Testis (tissue), 5 donors: ENCODE measurements at places on chromosomes 13 and 19.

- peaks cover 6% of the 10 kb centered on the region for H3K4me1 ChIP-seq
- DNase-seq = peak; percentile 83
- H3K36me3 ChIP-seq = no peaks in the 10 kb centered on the region
- no peak overlapping the region for H3K4me3 ChIP-seq
Measured at GRCh38 chr13:27375686-27376326, 48.6 kb upstream of the GTF3A start.

GRCh38 chr13:45728759-45729158 lies 26.6 kb downstream of the CBY2 start:
- no peak overlapping the region for H3K27ac ChIP-seq
- no peaks in the 10 kb centered on the region for H3K36me3 ChIP-seq
- H3K4me3 ChIP-seq = no peak overlapping the region
- H3K27me3 ChIP-seq = no peaks in the 10 kb centered on the region
- H3K4me1 ChIP-seq = no peaks in the 10 kb centered on the region
- no peak for DNase-seq

GRCh38 chr13:110418944-110419343 lies 111.9 kb downstream of the COL4A2 start:
- H3K4me1 ChIP-seq = peaks cover 10% of the 10 kb centered on the region
- no peak for DNase-seq
- H3K27ac ChIP-seq = no peak overlapping the region
- H3K4me3 ChIP-seq = no peak overlapping the region

DNA sequence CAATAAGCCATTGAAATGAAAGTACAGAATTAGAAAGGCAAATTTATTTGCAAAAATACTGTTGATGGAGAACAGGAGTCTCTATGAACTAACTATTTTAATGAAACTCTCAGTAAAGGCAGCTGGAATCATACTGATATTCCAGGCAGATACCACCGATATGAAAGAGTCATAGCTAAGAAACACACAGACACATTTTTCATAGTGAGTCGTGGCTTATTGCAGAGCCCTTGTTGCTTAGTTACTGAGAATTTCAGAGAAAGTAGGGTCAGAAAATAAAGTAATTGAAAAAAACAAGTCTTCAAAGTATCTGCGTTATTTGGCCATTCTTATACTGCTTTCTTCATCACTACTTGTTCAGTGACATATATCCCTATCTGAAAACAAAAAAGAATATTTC lies 1890.9 kb downstream of the PCDH9 start:
- no peak overlapping the region for H3K27ac ChIP-seq
- H3K36me3 ChIP-seq = no peaks in the 10 kb centered on the region
- no peaks in the 10 kb centered on the region for H3K27me3 ChIP-seq

DNA sequence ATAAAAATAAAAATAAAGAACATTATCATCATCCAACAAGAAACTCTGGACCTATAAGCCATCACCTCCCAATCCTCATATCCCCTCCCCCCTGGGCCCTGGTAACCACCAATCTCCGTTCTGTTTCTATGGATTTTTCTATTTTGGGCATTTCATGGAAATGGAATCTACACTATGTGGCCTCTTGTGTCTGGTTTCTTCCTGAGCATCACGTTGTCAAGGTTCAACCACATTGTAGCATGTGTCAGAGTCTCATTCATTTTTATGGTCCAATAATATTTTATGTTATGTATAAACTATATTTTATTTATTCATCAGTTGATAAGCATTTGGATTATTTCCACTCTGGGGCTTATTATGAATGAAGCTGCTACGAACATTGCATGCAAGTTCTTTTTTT lies 26.9 kb downstream of the SULT2B1 start:
- no peaks in the 10 kb centered on the region for H3K36me3 ChIP-seq
- H3K4me1 ChIP-seq = no peaks in the 10 kb centered on the region
- H3K27me3 ChIP-seq = no peaks in the 10 kb centered on the region
- H3K4me3 ChIP-seq = no peak overlapping the region

- no peaks in the 10 kb centered on the region for H3K36me3 ChIP-seq
- no peaks in the 10 kb centered on the region for H3K4me1 ChIP-seq
- no peak overlapping the region for H3K4me3 ChIP-seq
- DNase-seq = no peak
- H3K27ac ChIP-seq = no peak overlapping the region
- H3K27me3 ChIP-seq = no peaks in the 10 kb centered on the region
Measured at GRCh38 chr19:15178629-15179308, 22.0 kb downstream of the NOTCH3 start.

DNA sequence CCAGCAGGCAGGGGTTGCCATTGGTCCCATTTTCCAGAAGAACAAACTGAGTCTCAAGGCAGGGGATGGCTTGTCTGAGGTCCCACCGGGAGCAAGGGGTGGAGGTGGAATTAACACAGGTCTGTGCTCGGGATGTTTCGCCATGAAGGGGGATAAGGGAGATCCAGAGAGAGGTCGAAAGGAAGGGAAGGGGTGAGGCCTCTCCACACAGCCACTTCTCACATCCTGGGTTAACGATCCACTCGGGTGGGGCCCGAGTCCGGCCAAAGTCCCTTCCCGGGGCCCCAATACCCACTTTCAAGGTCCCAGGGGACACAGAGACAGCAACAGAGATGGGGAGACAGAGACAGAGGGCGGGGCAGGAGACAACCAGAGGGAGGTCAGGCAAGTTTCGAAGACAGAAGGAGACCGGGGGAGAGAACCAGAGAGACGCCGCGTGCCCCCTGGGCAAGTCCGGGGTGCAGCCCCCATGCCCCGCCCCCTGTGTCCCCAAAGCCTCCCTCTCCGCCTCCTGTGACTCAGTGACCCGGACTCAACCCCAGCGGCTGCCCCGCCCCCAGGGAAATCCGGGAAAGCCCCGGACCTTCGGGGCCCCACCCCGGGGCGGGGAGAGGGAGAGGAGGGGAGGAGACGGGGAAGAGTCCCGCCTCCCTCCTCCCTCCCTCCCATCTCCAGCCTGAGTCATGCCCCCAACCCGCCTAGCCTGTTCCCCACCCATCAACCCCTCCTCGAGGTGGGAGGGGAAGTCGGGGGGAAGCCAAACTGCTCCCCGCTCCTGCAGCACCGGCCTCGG lies 1.4 kb upstream of the BCL3 start:
- peak overlapping the region; percentile 87 for H3K27ac ChIP-seq
- no peaks in the 10 kb centered on the region for H3K27me3 ChIP-seq
- peaks cover 57% of the 10 kb centered on the region for H3K4me1 ChIP-seq
- H3K36me3 ChIP-seq = no peaks in the 10 kb centered on the region
- peak overlapping the region; percentile 73 for H3K4me3 ChIP-seq

DNA sequence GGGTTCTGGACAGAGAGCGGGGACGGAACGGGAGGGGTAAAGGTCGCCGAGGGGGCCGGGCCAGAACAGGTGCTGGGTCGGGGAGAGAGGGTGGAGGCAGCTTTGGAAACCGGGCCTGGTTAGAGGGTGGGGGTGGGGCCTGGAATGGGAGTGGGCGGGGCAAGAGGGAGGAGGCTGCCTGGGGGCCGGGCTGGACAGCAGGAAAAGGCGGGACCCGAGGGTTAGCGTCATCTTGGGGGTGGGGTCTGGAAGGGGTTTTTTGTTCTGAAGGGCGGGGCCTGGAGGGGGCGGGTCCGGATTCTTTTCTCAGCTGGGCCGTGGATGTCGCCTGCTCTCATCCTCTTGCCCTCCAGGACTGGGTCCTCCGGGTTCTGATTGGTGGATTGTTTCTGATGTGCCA lies 4.3 kb upstream of the ZNF813 start:
- peak; percentile 70 for DNase-seq
- no peak overlapping the region for H3K27ac ChIP-seq
- no peaks in the 10 kb centered on the region for H3K27me3 ChIP-seq
- H3K4me3 ChIP-seq = peak overlapping the region; percentile 26
- H3K4me1 ChIP-seq = peaks cover 2% of the 10 kb centered on the region

DNA sequence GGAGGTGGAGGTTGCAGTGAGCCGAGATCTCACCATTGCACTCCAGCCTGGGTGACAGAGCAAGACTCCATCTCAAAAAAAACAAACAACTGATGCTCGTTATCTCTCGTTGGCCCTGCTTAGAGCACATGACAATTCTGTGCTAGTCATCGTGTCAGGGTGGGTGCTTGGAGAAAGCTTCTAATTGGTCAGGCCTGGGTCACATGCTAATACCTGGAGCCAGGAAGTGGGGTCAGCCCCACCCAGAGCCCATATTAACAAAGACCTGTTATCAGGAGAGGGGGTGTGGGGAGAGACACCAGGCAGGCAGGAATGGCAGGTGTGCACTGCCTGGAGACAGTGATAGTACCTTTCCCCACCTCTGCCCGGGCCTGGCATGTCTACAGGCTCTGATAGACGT lies 84.9 kb downstream of the DPF1 start:
- H3K27me3 ChIP-seq = no peaks in the 10 kb centered on the region
- H3K4me1 ChIP-seq = peaks cover 8% of the 10 kb centered on the region
- DNase-seq = no peak
- H3K27ac ChIP-seq = no peak overlapping the region
- no peak overlapping the region for H3K4me3 ChIP-seq

DNA sequence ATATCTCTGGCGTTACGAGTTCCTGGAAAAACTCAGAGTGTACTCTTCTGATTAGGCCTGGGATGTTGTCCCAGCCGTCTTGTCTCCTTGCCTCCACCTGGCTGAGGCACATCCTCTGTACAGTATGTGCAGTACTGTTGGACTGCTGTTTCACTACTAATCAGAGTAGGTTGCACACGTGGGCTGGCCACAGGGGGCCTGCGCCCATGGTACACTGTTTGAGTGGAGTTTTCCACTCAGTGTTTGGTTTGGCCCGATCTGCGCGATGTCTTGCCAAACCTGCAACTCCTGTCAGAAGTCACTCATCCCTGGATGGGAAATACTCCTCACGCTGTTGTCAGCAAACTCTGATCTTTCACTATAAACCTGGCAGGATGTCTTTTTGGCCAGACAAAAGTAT lies 189.6 kb upstream of the CSNK1A1L start:
- no peak for DNase-seq
- H3K27me3 ChIP-seq = no peaks in the 10 kb centered on the region
- H3K4me1 ChIP-seq = no peaks in the 10 kb centered on the region
- H3K27ac ChIP-seq = no peak overlapping the region

GRCh38 chr19:10404888-10405820 lies 1.8 kb upstream of the CDC37 start:
- no peaks in the 10 kb centered on the region for H3K36me3 ChIP-seq
- no peak overlapping the region for H3K27ac ChIP-seq
- DNase-seq = no peak
- H3K4me1 ChIP-seq = peaks cover 29% of the 10 kb centered on the region

GRCh38 chr13:20796791-20797508 lies 23.2 kb upstream of the EEF1AKMT1 start:
- no peak overlapping the region for H3K27ac ChIP-seq
- no peak overlapping the region for H3K4me3 ChIP-seq
- DNase-seq = no peak
- no peaks in the 10 kb centered on the region for H3K36me3 ChIP-seq

DNA sequence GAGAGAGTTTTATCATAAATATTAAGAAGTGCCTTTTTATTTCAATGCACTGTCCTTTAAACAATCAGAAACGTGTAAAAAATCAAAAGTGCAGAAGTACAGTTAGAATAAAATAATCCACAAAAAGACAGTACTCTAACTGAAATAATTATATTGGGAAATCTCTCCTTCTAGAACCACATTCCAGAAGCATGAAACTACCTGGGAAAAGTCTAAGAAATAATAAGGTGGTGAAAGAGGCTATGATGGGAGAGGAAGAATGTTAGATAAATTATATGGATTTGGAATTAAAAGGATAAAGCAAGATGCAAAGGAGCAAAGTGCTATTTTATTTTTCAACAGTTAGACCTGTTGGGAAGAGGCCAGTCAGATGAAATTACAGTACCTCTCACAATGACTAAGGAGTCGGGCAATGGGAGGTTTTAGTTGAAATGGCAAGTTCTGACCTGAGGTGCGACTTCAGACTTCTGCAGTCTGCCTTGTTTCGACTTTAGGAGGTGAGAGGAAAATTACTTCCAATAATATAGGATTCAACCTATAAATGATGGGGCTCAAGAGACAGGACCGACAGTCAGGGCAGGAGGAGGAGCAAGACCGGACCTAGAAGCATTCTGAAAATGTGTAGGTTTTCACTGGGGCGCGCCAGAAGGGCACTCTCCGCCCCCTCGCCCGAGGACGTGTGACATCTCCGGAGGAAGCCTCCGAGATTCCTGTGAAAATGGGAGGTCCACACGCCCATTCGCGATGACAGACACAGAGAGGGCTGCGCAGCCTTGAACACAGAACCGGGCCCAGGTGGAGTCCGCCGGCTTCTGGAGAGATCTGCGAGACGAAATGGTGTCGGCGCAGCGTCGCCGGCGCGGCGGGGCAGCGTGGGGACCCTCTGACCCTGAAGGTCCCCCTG lies 717 bp downstream of the SPRYD7 start:
- H3K36me3 ChIP-seq = no peaks in the 10 kb centered on the region
- peak overlapping the region; percentile 63 for H3K27ac ChIP-seq
- H3K27me3 ChIP-seq = no peaks in the 10 kb centered on the region
- peak; percentile 63 for DNase-seq
- H3K4me3 ChIP-seq = peak overlapping the region; percentile 75
- H3K4me1 ChIP-seq = peaks cover 9% of the 10 kb centered on the region

DNA sequence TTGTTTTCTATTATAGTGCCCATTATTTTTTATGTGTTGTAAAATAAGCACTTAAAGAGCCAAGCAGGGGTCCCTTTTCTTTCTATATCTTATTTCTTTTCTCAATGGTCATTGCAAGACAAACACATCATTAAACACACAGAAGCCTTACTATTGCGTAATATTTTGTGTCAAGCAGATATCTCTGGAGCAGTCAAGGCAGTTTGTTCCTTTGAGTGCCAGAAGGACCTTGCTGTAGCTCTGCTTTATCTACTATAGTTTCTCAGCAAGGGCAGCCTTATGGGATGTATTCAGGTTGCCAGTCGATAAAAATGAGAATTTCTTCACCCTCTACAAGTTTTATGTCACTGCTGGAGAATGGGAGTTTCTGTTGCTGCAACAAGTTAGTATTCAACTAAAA lies 319.3 kb downstream of the TDRD3 start:
- no peaks in the 10 kb centered on the region for H3K27me3 ChIP-seq
- no peaks in the 10 kb centered on the region for H3K4me1 ChIP-seq
- H3K36me3 ChIP-seq = no peaks in the 10 kb centered on the region
- H3K4me3 ChIP-seq = no peak overlapping the region
- no peak for DNase-seq

GRCh38 chr19:1447504-1447903 lies 2.4 kb upstream of the APC2 start:
- H3K36me3 ChIP-seq = no peaks in the 10 kb centered on the region
- peaks cover 3% of the 10 kb centered on the region for H3K27me3 ChIP-seq
- H3K4me1 ChIP-seq = peaks cover 20% of the 10 kb centered on the region
- no peak overlapping the region for H3K27ac ChIP-seq
- no peak for DNase-seq

DNA sequence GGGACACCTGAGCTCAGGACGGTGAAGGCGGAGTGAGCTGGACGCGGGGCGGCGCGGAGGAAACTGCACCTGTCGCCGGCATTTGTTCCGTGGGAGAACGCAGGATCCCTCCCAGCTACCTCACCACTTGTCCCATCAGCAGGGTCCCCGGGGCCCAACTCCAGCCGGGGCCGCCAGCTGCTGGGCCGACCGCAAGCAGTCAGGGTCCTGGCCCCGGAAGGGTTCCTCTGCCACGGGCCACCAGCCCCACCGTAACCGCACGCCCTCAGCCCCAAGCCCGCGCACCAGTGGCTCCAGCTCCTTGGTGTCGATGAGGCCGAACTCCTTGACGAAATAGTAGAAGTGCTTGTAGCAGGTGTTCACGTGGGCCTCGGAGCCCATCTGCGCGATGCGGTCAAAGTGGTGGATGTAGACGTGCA lies 19.6 kb downstream of the MOB3A start:
- no peak overlapping the region for H3K27ac ChIP-seq
- H3K27me3 ChIP-seq = no peaks in the 10 kb centered on the region
- no peak overlapping the region for H3K4me3 ChIP-seq
- H3K4me1 ChIP-seq = peaks cover 4% of the 10 kb centered on the region

- no peaks in the 10 kb centered on the region for H3K36me3 ChIP-seq
- H3K27me3 ChIP-seq = no peaks in the 10 kb centered on the region
- no peak overlapping the region for H3K27ac ChIP-seq
- no peak overlapping the region for H3K4me3 ChIP-seq
- H3K4me1 ChIP-seq = no peaks in the 10 kb centered on the region
- DNase-seq = peak; percentile 73
Measured at GRCh38 chr13:20489185-20489820, 36.4 kb downstream of the CRYL1 start.
